ENCODE measurements at places on chromosomes 11 and 22.

DNA sequence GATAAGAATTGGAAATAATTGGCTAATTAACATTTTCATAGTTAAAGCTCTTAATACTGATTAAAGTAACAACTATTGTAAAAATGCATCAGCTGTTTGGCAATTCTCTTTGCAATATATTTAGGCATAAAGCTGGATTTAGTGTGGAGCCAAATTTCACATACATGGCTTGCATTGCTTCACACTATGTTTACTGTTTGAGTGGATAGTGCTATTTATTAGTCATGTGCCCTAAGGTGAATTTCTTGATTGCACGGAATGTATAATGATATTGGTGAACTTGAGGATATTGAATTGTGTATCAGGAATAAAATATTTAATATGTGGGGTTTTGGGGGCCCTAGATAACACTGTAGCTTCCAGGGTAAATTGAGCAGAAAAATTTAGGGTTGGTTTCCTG, 100.9 kb downstream of the AASDHPPT start:
- DNase-seq, result no peak

DNA sequence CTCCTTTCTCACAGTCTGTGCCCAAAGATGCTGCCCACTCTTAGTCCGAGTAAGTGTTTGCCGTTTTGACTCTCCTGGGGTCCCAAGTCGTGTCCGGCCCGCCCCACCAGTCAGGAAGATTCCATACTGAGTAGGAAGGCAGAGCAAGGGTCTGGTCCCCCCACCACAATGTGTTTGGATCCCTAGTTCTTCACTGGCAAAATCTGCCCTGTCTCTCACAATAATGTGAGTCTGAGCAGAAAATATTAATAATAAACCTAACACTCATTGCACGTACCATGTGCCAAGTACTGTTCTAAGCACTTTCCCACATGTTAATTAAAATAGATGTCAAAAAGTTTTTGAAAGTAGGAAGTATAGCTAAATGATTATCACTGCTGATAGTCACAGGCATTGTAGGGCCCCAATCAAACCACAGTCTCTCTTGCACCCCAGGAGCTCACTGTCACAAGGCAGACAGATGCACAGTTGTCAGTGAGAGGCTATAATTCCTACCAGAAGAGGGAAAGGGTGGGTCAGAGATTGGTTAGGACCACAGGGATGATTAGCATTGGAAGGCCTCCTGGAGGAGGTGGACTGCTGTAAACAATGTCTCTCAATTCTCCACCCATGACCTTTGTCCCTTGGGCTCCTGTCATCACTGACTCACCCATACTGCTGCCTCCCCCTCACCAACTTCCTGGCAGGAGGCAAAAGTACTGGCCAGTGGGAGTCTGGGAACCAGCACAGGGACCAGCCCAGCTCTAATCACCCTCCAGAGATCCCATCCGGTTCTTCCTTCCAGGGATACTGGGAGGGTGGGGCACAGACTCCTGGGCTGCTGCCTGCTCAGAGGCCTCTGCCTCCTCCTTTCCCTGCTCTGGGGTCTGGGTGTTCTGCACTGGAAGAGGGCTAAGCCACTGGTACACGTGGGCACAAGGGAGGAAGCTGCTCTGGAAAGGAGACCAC, 1.0 kb upstream of the POLD4 start:
- DNase-seq, result no peak

DNA sequence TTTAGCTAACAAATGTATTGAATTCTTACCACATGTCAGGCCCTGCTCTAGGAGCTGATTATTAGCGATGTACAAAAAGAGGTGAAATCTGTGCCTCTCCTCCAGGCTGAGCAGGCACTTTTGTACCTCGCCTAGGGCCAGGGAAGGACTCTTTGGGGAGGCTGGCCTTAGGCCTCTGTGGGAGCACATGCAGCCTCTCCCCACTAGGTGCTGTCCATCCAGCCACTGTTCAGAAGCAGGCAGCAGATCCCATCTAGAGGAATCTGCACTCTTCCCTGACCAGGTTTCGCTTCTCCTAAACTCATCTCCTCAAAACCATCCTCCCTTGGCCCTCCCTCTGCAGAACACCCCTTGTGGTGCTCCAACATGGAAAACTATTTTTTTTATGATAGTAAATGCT, 51.9 kb upstream of the WT1 start:
- DNase-seq, result no peak

GRCh38 chr11:17415523-17416104, 27.2 kb upstream of the KCNJ11 start:
- peak; percentile 90 for DNase-seq

DNA sequence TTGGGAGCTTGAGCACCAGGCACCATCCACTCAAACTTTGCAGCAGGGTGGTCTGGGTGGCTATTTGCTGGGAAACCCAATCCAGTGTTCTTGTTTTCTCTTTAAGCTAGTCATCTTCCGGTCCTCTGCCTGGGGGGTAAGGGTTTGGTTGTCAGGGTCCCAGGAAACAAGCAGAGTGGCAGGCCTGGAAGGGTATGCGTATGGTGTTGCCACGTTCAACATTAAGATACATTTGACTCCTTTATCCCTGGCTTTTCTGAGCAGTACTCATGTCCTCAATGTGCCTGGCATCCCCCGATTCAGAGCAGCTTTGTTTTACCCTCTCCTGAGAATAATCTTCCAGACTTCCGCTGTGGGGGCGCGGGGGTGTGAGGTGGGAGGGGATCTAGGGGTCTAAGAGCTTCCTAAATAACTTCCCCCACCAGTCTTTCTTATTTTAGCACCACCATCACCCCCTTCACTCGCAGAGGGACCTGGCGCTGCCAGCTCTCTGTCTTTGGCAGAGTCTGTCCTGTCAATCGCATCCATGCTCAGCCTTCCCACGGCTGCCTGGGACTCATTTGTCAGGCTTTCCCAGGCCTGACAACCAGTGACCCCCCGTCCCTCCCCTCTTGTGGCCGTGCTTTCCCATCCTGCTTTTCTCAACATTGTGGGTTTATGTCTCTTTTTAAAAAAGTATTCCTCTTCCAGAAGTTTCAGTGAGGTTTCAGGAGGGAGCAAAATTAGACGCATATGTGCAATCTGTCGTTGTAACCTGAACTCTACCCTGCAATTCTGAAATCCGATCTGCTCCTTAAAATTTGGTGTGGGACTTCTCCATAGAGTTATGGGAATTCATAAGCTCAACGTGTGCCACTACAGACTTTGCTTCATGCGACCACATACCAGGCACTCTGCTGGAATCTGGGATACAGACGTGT, 27.0 kb upstream of the RBFOX2 start:
- DNase-seq, result no peak

GRCh38 chr11:74102321-74102720, 68.5 kb downstream of the C2CD3 start:
- no peak for DNase-seq

GRCh38 chr11:43523632-43524031, 156.9 kb upstream of the HSD17B12 start:
- no peak for DNase-seq

GRCh38 chr11:12088047-12088481, 22.3 kb upstream of the MICAL2 start:
- DNase-seq, result no peak

DNA sequence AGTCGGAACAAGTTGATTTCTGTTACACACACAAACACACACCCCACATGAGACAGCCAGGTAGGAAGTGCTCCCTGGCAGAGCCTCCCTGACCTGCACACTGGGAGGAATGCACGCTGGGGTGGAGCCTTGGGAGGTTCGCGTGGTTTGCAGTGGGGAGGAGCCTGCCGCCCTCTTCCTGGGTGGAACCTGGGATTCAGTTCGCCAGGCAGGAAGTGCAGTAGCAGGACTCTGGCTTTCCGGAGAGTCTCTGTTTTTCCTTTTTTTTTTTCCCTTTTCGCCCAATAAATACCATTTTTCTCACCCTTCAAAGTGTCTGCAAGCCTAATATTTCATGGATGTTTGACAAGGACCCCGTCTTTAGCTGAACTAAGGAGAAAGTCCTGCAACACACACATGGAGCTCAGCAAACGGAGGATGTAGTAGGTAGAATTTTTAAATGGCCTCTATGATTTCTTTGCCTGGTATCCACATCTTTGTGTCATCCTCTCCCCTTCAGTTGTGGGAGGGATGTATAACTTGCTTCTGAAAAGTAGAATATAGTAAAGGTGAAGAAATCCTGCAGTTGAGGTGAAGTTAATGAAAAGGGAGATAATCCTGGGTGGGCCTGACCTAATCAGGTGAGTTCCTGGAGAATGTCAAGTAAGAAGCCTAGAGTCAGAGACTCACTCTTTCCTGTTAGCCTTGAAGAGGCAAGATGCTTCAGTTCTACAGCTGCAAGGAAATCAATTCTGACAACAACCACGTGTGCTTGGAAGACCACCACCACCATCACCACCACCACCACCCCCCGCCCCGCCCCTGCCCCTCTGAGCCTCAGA, 72.9 kb downstream of the PIWIL4 start:
- no peak for DNase-seq
